H1 (cell line): ENCODE measurements at places on chromosomes 7 and 10. TPM values are rescaled to one million over a fixed set of nuclear protein-coding genes. Genes with fewer than 3 reads are reported as not detected.
A peak's percentile ranks its signal among the peaks of the same experiment; 100 is the strongest.

- DNase-seq = no peak
Observed at GRCh38 chr10:21991785-21992184, 11.7 kb downstream of the DNAJC1 start.

GRCh38 chr10:101959346-101959916 lies 96.5 kb downstream of the ARMH3 start:
- DNase-seq = no peak

DNA sequence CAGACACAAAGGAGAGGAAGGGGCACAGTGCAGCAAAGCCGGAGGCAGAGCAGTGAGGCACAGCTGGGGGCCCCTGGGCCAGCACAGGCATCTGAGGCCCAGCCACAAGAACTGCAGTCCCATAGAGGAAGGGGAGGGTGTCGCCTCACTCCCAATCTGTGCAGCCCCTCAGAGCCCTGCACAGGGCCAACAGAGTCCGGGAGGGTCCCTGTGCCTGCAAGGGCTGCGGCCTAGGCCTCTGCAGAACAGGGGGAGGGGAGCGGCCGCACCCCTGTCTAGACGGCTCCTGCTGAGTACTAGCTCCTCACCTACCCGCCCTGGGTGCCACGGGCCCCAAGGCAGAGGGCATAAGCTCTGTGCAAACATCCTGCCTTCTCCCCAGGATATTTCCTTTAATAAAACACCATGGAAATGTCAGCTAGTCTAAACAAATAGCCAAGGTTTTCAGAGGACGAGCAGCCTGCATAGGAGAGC lies 32.4 kb upstream of the RET start:
- DNase-seq = peak; percentile 50

DNA sequence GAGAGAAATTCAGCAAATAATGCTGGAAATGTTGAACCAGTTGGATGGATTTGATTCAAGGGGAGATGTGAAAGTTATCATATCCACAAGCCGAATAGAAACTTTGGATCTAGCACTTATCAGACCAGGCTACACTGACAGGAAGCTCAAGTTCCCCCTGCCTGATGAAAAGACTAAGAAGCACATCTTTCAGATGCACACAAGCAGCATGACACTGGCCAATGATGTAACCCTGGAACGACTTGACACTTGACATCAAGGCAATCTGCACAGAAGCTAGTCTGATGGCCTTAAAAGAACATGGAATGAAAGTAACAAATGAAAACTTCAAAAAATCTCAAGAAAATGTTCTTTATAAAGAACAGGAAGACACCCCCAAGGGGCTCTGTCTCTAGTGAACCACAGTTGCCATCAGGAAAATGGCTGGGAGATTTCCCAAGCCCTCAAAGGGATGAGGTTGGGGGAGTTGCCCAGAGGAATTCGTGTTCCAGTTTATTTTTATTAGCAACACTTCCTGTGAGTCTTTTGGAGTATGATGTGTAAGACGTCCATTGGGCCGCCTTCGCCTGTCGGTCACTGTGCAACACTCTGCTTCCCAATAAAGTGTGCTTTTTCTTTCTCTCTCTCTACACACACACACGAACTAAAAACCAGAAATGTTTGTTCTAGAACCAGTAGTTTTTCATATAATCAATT lies 200.0 kb downstream of the HIBADH start:
- DNase-seq = no peak

DNA sequence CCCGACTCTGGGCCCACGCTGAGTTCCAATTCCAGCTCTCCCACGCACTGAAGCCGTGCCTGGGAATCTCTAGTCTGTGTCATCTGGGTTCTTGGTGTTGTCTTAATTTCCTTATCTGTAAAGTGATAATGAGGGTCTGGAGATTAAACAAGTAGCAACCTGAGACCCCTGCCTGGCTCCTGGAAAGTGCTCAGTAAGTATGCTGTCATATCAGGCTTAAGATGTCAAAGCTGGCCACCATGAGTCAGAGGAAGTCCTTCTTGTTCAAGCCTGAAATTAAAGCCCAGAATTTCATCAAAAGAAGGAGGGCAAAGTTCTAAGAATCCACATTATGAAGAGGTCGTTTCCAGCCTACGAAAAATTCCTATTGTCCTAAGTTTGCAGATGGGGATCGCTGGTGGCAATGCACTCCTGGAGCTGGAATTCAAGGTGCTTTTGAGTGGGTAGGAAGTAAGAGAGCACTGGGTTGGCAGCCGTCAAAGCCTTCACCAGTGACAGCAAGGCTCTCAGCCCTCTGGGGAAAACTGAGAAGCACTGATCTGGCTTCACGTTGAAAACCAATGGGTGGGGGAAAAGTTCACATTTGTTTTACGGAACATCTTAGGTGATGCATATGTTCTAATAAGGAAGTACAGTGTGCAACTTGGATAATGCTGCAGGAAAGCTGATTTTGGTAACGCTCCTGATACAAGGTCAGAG lies 50.3 kb upstream of the NCAPG2 start:
- DNase-seq = no peak

DNA sequence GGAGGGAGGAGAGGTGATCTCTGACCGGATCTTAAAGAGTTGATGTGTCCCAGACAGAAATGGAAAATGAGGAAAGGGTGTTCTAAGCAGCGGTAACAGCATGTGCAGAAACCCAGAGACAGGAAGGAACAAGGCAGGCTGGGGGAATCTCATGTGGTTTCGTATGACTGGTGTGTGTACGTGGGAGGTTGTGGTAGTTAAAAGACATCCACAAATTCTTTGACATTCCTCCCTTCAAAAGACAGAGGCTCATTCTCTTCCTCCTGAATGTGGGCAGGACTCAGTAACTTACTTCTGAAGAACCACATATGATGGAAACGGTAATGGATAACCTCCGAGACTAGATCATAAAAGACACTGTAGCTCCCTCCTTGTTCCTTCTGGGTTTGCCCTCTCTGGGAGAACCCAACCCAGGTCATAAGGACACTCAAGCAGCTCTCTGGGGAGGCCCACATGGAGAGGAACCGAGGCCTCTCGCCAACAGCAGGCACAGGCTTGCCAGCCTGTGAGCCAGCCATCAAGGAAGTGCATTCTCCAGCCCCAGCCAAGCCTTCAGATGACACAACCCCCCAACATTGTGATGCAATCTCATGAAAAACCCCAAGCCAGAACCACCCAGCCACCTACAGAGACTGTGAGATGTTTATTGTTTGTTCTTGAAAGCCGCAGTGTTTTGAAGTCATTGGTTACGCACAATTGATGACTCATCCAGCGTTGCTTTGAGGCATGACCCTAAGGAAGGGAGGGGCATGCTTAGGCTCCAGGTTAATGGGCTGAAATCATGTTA lies 116.0 kb downstream of the SLIT1 start:
- no peak for DNase-seq

Gene AKR1C4
- not detected in 2 replicates for total RNA-seq

Gene MAGI2
- 27.0 and 27.3 TPM in 2 replicates for total RNA-seq
